ENCODE measurements at places on chromosomes 11 and 22. TPM values are rescaled to one million over a fixed set of nuclear protein-coding genes. Genes with fewer than 3 reads are reported as not detected.
A peak's percentile ranks its signal among the peaks of the same experiment; 100 is the strongest.

DNA sequence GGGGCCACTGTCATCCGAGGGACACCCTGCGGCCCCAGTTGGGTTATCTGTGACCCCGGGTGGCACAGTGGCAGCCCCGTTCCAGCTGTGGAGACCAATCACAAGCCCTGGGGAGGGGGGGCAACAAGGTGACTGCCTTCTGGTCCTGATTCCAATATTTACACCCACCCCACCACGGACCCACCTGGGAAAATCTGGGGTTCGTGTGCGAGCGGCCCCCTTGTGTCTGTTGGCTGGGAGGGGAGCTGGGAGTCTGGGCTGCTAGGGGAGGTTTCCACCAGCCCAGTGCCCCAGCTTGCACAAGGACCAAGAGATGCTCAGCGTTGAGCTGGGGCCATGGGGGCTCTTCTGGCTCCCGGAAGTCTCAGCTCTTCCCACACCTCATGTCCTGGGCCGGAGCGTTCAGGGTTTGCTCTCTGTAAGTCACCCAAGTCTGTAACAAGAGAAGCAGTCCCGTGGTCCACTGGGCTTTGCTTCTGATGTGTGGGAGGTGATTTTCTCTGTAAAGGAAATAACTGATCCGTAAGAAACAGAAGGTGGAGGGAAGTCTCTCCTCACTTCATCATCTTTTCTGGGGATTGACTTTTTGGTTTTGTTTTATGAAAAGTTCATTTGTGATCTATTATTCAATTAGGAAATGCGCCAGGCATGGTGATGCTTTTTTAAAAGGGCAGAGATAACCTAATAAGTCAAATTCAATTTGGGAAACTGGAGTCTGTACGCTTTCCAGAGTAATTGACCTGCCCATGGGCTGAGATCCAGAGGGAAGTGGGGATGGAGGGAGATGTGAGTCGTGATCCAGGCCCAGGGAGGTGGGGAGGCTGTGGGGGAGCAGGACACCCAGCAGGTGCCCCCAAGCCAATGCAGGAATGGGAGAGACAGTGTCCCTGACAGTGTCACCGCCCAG is 22.4 kb upstream of the GAL start:
- no peak for DNase-seq

DNA sequence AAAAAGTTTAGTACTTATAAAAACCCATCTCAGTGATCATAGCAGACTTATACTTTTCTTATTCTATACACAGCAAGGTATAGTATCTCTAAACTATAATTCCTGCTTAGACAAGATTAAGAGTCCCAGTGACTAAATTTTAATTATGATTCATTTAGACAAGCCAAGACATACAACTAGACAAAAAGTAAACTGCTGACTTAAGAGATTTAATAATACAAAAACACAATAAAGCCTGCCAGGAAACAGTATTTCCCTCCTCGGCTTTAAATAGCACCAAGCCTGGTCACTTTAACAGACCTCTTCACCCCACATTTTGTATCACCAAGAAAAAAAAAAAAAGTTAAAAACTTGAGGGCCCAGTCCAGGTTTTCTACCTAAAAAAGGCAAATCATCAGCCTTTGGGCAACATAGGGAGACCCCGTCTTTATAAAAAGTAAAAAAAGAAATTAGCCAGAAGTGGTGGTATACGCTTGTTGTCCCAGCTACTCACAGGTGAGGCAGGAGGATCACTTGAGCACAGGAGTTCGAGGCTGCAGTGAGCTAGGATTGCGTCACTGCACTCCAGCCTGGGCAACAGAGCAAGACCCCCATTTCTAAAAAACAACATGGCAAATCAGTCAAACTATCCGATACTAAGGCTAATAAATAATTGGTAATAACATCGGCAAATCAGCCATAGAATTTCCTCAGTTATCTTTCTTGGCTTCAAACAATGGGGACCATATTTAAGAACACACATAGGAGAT is 53.8 kb downstream of the SIK3 start:
- no peak for DNase-seq

DNA sequence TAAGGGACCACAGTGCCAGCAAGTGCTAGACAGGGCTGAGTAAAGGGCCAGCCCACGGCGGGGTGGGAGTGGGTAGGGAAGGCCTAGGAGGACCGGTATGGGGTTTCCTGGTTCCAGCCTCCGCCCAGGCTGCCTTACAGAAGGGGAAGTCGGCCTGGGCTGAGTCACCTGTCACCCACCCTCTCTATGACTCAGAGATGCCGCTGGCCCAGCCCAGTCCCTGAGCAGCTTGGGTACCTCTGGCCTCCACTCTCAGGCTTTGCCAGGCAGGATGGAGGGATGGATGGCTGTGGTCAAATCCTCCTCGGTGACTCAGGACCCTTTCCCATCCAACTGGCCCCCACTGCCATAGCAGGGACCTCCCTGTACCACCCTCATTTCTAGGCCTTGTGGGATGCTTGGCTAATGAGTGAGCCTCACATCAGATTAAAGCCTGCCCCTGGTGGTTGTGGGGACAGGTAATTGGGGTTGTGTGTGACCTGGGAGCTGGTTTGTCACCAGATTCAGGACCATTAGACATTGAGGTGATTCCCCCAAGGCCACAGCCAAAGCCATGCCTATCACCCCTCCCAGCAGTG is 13.9 kb downstream of the SLC35E4 start:
- DNase-seq, result no peak

GRCh38 chr11:126716456-126717083 is 284.0 kb downstream of the KIRREL3 start:
- no peak for DNase-seq

DNA sequence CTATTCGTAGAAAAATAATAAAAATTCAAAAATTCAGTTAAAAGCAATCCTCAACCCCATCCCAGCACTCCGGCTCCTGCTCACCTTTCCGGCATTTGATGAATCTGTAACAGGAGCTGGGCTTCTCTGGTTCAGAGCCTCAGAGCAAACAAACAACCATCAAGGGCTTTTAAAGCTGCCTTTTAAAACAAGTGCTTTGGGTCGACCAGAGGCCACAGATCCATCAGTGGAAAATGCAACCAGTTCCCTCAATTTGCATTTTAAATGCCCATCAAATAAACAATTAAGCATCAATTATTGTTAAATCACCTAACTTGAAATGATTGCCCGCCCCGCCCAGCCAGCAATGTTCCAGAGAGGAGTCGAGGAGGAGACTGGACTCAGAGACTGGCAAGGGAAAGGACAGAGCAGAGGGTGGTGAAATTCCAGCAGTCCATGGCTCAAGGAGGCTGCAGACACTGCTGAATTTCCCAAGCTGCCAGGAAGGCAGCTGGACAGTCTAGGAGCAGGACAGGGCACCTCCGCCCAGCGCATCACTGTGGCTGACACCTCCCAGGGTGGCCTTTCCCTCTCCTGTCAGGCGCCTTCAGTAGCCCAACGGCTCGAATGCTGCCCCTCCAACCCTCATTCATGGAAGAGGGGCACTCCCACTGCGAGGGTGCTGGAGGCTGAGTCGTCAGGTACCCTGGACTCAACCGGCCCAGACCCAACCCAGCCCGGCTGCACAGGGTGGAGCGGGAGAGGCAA is 7.5 kb downstream of the FXYD6 start:
- no peak for DNase-seq

DNA sequence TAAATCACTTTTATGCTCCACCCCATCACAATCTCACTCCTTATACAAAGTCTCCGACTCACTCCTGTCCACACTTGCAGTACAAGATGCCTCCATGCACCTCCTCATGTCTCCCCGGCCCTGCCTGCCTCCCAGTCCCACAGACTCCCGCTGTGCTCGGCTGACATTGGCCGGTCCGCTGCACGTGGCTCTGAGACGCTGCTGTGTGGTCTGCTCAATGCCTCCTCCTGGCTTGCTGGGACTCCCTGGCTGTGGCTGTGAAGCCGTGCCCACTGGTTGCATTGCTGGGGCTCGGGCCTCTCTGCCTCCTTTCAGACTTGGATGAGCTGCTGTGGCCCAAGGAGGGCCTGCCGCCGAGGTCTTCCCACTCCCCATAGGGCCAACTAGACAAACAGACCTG is 224.0 kb upstream of the B3GAT1 start:
- no peak for DNase-seq

DNA sequence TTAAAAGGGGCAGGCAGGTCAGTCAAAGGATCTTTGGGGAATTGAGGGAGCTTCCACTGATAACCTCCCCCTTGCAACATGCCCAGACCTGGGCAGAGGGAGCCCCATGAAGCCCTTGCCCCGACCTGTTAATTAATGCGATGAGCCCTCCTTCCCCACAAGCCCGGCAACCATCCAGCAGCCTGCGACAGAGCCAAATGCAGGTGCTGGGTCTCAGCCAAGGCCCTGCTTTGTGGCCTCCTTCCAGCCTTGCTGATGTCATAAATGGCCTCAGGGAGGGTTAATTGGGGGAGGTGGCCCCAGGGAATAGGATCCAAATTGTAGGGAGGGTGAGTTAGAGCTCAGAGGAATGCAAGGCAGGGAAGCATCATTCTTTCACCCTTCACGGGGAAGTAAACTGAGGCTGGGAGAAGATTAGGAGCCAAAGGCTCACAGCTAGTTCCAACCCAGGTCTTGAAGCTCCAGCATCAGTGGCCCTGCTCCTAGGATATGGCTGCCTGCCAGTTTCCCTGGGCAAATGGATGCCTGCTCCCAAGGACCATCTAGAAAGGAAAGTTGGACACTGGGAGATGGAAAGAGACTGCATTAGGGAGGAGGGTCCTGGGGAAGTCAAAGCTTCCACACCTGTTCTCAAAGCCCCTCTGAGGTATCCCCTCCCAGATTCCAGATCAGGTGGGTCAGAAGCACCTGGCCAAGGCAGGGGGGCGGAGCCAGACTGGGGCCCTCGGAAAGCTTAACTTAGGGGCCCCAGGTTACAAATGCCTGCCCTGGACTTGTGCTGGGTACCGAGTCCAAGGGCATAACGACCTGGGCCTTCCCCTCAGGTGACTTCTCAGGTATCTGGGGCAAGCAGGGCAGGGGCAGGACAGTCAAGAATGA is 34.1 kb downstream of the LMO1 start:
- DNase-seq, result no peak

GRCh38 chr11:14309425-14310192 is 49.4 kb downstream of the RRAS2 start:
- DNase-seq, result no peak

GRCh38 chr11:128532572-128533091 is 54.7 kb downstream of the ETS1 start:
- no peak for DNase-seq

GRCh38 chr11:24516638-24517037 is 19.8 kb downstream of the LUZP2 start:
- DNase-seq, result no peak

DNA sequence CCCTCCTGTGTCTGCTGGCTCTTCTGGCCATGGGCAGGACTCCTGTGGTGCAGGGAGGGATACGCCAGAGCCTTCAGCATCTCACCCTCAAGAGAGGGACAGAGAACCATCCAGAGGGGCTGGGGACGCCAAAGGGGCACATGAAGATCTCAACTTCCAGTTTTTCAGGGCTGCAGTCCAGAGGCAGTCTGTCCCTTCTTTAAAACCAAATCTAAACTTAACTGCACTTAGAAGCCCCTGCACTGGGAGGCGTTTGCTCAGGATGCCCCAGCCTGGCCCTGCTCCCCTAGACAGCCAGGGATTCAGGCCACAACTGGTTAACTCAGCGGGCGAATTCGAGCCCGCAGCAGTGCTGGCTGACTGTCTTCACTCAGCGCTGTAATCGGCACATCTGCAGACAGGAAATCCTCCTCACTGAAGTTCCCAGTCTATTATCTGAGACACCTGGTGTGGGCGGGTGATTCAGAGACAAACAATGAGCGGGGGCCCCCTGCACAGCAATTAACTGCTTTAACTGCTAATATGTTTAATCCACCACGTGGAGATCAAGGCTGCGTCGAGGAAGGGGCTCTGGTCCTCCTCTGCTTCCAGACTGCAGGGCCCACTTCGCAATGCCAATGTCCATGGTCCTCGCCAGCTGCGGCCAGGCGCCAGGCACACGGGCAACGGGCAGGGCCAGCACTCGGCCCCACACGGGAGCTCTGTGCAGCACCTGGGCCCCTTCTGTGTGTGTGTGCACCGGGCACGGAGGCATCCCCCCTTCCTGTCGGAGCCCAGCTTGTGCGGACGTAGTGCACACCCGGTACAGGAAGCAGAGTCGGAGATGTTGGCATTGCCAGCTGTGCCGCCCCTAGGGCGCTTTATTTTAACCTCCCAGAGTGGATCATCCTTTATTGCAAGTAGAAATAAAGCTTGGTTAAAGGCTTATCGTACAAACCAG is 36.9 kb upstream of the GNB1L start:
- DNase-seq, result peak; percentile 72

DNA sequence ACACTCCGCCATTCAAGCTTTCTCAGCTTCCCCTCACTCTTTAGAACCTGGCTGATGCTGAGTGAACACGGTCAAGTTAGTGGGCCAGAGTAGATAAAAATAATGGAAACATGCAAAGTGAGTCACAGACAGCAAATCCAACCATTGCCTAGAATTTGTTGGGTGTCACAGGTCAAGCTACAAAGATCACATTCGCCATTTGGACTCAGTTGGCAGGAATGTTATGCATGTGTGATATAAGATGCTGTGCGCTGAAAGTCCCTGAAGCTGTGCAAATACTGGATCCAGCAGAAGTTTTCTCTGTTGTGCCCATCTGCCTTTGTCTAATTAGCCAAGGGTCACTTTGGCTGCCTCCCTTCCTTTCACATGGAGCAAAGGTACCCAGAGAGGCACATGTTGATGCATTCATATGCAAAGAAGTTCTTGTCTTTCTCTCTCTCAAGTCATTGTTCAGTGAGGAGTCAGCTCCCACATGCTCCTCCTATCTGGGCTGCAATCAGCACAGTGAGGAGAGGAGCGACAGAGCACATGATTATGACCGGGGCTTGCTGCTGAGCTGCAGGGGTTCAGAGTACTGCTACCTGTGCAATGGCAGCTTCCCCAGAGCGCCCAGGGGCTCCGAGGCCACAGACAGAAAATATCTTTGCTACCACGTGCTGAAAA is 39.7 kb downstream of the FLI1 start:
- DNase-seq, result no peak

- DNase-seq, result no peak
Observed at GRCh38 chr11:78549624-78550409, 24.8 kb downstream of the NARS2 start.

- peak; percentile 76 for DNase-seq
Observed at GRCh38 chr22:30425616-30426387, at the start of gene MTFP1. Gene MTFP1 (plus strand): TSS chr22:30425768. CDS start chr22:30425880, 112 bp downstream.

GRCh38 chr11:117720061-117720511 is 76.9 kb downstream of the DSCAML1 start:
- no peak for DNase-seq

INS gene
- total RNA-seq, result not detected

DNAL4 gene
- total RNA-seq, result 33.9 TPM

CEP126 gene
- total RNA-seq, result 0.21 TPM

COMMD9 gene
- total RNA-seq, result 58.3 TPM

RPUSD4 gene
- 13.7 TPM for total RNA-seq

MAJIN gene
- total RNA-seq, result not detected

LGALS1 gene
- 5,490 TPM for total RNA-seq

SLC1A2 gene
- 0.56 TPM for total RNA-seq

ROBO4 gene
- total RNA-seq, result 0.97 TPM

PHETA2 gene
- total RNA-seq, result 14.9 TPM

Measured in SJSA1 (cell line).